ENCODE measurements at places on chromosomes 6 and 20.

DNA sequence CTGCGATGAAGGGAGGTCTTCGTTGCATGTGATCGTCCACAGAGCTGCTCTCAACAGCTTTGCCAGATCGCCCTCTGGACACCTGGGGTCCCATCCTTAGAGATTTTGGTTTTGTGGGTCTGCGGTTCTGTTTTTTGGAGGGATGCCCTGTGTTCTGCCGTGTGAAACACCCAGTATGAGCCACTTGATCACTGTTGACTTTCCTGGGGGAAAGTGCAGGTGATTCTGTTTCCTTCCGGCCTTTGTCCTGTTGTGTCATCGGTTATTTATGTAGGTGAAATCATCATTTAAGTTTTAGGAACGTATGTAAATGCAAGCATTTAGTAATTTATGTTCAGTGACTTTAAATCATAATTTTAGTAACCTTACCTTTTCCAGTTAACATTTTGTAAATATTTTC lies 56.4 kb upstream of the SLC22A1 start:
- no peak for DNase-seq

- no peak for DNase-seq
These were observed 111.6 kb downstream of the TINAG start for GRCh38 chr6:54419885-54420284.

DNA sequence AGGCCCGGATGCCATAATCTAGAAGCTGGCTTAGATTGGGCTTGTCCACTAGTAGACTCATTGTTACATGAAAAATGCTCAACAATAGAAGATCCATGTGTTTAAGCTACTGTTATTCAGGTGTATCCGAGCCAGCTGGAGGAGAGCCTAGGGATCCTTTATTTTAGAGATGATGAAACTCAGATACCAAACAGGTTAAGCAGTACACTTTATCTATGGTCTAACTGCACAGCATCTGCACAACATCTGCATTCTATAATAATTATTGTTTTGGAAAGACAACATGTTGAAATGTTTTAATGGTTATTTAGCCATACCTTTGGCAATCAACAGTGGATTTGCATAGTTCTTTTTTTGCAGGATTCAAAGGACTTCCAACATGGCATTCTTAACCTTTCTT lies 134.1 kb downstream of the RFPL4B start:
- DNase-seq: no peak

DNA sequence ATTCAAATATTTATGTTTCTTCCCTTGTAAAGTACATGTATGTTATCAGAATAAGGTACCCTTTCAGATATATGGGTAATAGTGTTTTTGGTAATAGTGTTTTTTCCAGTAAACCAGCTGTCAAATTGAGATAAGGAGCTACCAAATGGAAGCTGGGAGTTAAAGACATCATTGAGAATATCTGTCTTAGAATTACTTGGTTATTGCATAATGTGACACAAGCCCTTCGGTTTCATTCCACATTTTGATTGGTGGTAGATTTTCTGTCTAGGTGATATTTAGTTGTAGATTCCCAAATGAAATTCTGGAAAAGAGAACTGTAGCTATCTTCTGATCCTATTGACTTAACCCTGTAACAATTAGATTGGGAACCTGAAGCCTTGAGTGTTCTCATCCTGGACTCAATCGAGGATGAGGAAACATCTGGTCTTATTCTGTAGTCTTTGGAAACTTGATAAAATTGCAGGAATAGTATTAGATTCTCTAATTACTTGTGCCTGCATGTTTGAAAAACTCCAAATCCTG lies 75.1 kb upstream of the SYNJ2 start:
- no peak for DNase-seq

DNA sequence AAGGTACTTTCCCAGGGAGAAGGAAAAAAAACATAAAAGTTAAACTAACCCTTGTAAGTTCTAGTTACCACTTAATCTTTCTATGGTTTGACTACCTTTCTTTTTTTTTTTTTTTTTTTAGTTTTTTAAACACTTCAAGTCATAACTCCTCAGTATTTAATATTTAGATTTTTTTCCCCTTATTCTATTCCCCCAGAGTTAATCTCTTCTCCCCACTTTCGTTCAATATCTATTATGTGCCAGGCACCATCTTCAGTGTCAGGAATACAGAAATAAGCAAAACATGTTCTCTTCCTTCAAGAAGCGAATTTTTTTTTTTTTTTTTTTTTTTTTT lies 62.0 kb upstream of the LOC128125822 start:
- no peak for DNase-seq

Data from activated CD8-positive, alpha-beta memory T cell treated with anti-CD3 and anti-CD28 coated beads for 48 hours (primary cell).